ENCODE measurements at places on chromosomes 11 and 22. TPM values are rescaled to one million over a fixed set of nuclear protein-coding genes. Genes with fewer than 3 reads are reported as not detected.

LRRC74B gene
- total RNA-seq: not detected

ZNF280B gene
- 0.29 TPM for total RNA-seq

GRCh38 chr11:58446294-58446693 lies 4.3 kb upstream of the OR5B12 start:
- H3K36me3 ChIP-seq: peaks cover 29% of the 10 kb centered on the region
- H3K27me3 ChIP-seq: peaks cover 4% of the 10 kb centered on the region
- H3K27ac ChIP-seq: peak overlapping the region; percentile 57
- no peak overlapping the region for H3K4me3 ChIP-seq
- H3K4me1 ChIP-seq: peaks cover 12% of the 10 kb centered on the region

- peaks cover 2% of the 10 kb centered on the region for H3K27me3 ChIP-seq
- H3K4me1 ChIP-seq: peaks cover 52% of the 10 kb centered on the region
- H3K36me3 ChIP-seq: peaks cover 54% of the 10 kb centered on the region
Measured at GRCh38 chr11:2951231-2952110, 22.3 kb upstream of the PHLDA2 start.

DNA sequence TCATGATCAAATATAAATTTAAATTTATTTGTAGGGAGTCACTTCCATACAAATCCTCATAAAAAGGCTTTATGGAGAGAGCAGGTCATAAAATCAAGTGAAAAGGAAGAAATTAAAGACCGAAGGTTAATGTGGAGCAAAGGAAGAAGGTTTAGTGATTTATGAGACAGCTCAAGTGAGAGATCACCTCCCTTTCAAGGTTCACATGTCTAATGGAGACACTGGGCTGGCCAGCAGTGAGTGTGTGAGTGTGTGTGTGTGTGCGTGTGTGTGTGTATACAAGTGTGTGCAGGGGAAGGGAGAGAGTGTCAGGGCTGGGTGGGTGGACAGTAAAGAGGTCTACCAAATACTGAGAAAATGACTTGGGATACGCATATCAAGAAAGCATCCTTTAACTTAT lies 251.2 kb downstream of the FAT3 start:
- DNase-seq: no peak
- no peaks in the 10 kb centered on the region for H3K4me1 ChIP-seq
- no peak overlapping the region for H3K27ac ChIP-seq
- H3K27me3 ChIP-seq: no peaks in the 10 kb centered on the region
- no peak overlapping the region for H3K4me3 ChIP-seq

DNA sequence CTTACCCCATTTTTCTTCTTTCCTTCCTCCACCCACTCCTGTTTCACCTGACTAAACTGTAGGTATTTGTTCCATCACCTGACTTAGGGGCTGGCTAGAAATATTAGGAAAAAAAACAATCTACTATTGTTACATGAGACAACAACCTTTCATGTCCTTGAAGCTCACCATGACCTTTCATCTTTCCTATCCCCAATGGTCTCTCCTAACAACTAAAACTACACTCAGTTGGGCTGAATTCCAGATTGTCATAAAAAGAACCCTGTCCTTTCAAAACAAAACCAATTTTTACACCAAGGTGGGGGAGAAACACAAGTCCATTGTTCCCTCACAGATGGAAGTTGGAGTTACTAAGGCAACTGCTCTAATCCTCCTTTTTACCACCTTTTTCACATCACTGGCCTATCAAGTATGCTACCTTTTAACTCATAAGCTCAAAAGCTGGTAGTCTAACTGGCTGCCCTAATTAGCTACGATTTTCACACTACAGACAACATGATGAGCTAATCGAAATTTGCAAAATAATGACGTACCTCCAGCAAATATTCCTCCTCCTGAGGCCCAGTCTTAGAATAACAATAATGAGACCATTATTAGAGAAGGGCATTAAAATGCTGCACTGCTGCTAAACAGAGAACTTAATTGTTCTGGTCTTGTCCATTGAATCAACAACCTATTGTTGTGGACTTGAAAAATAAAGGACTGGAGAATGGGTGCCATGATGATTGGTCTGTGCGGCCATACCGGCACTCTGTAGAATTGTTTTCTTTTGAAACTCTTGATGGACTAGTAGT lies 46.5 kb upstream of the SOX6 start:
- DNase-seq: no peak
- no peak overlapping the region for H3K4me3 ChIP-seq
- H3K27ac ChIP-seq: no peak overlapping the region

GRCh38 chr22:19825904-19826618 lies 28.6 kb downstream of the GNB1L start:
- no peak overlapping the region for H3K4me3 ChIP-seq
- no peaks in the 10 kb centered on the region for H3K4me1 ChIP-seq
- no peaks in the 10 kb centered on the region for H3K36me3 ChIP-seq
- no peak for DNase-seq
- H3K27me3 ChIP-seq: peaks cover 2% of the 10 kb centered on the region
- no peak overlapping the region for H3K27ac ChIP-seq

DNA sequence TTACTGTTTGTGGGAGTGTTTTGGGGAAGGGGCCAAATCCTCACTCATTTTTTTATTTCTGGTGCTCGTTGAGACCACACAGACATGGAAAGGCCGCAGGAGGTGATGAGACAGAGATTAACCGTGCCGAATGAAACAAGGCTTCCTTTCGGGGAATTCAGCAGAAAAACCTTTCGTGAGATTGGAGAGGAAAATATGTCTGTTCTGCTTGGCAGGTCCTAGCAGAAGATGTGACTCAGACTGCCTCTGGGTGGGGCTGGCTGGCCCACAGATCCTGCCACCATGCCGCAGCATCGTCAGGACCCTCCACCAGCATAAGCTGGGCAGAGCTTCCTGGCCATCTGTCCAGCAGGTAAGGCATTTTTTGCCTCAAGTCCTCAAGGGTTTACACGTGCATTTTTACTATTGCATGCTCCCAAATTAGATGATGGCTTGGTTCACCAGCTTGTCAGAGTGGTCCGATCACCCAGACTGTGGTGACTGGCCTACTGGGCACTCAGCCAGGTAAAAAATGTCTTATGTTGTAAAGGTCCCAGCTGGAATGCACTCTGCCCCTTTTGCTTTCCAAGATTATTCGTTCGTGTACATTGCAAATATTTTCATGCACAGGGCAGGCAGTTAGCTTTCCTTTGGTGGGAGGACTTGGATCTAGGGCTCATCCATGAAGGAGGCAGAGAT lies 1.5 kb downstream of the DDB2 start:
- H3K4me3 ChIP-seq: peak overlapping the region; percentile 91
- peaks cover 14% of the 10 kb centered on the region for H3K36me3 ChIP-seq
- H3K27ac ChIP-seq: peak overlapping the region; percentile 84

GRCh38 chr11:8566613-8567210 lies 27.3 kb downstream of the STK33 start:
- H3K27me3 ChIP-seq: peaks cover 17% of the 10 kb centered on the region
- no peak overlapping the region for H3K4me3 ChIP-seq
- peaks cover 21% of the 10 kb centered on the region for H3K4me1 ChIP-seq
- peak; percentile 48 for DNase-seq
- H3K36me3 ChIP-seq: no peaks in the 10 kb centered on the region

All from HFFc6 (cell line).